SJCRH30 (cell line): ENCODE measurements at places on chromosomes 12 and 14. TPM values are rescaled to one million over a fixed set of nuclear protein-coding genes. Genes with fewer than 3 reads are reported as not detected.

The AMIGO2 gene
- total RNA-seq: 4.3 and 4.4 TPM in 2 replicates

DNA sequence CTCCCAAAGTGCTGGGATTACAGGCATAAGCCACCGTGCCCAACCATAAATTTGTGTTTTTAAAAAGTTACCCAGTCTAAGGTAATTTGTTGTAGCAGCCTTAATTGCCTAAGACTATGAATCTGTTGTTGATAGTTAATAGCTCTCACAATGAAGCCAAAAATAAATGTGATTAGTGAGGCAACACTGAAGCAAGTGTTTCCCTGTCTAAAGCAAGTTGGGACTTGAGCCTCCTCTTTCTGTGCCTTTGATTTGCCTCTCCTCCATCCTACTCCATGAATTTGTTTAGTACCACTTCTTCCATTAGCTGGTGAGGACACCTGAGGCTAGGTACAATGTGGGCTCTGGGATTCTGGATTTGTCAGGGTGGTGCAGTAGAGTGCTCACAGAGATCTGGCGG lies 36.8 kb downstream of the DAAM1 start:
- no peak overlapping the region for H3K4me3 ChIP-seq
- H3K4me1 ChIP-seq: no peaks in the 10 kb centered on the region
- no peak for DNase-seq

DNA sequence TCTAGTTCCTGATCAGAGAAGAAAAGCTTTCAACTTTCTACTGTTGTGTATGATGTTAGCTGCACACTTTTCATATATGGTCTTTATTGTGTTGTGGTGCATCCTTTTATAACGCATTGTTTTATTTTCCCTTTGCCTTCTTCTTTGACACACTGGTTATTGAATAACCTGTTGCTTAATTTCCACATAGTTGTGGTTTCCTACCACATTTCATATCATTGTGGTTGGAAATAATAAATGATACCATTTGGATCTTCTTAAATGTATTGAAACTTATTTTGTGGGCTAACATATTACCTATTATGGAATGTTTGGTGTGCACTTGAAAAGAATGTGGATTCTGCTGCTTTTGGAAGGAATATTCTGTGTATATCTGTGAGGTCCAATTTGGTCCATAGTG lies 64.9 kb downstream of the GPHN start:
- no peaks in the 10 kb centered on the region for H3K27me3 ChIP-seq
- H3K4me1 ChIP-seq: no peaks in the 10 kb centered on the region
- no peaks in the 10 kb centered on the region; the same call in 1 of the 2 replicates for H3K36me3 ChIP-seq
- no peak overlapping the region for H3K27ac ChIP-seq
- DNase-seq: no peak

DNA sequence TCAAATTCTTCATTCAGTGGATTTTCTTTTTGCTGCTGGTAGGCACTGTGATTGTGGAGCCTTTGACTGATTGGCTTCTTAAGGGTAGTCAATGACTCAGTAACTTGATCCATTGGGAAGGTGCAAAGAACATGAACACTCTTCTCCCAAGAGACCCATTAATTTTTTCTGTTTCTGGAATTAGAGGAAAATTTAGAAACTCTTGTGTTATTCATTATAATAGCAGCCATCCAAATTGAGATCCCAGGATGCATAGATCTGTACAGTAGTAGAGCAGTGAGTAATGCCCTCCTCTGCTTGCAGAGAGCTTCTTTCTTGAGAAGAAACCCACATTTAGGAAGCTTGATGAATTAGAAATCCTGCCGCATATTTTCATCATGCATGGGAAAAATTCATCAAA lies 63.9 kb downstream of the MYRFL start:
- no peaks in the 10 kb centered on the region for H3K36me3 ChIP-seq
- H3K27ac ChIP-seq: no peak overlapping the region
- H3K4me1 ChIP-seq: peaks cover 6% of the 10 kb centered on the region; the same call in 1 of the 2 replicates
- DNase-seq: no peak
